NCI-H1048 (cell line): ENCODE measurements at places on chromosomes 7 and 10.

- no peak for DNase-seq
Measured at GRCh38 chr7:117323305-117323850, 520 bp upstream of the WNT2 start.

- DNase-seq, result no peak
Measured at GRCh38 chr7:17681965-17682364, 258.3 kb downstream of the SNX13 start.

DNA sequence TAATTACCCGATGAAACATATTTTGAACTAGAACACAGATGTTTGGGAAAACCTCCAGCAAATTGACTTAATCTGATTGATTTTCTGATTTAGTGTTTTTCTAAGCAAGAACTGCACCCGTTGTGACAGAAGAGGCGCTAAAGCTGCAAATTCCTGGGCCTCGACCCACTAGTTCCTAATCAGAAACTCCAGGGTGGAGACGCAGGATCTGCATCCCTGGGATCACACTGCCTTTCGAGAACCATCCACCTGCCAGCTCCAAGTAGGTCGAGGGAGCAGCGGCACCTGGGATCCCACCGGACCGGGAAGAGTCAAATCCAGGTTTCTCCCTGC is 136.8 kb upstream of the CDCA7L start:
- no peak for DNase-seq

GRCh38 chr7:139112741-139113250 is 3.3 kb upstream of the ZC3HAV1 start:
- DNase-seq, result no peak

DNA sequence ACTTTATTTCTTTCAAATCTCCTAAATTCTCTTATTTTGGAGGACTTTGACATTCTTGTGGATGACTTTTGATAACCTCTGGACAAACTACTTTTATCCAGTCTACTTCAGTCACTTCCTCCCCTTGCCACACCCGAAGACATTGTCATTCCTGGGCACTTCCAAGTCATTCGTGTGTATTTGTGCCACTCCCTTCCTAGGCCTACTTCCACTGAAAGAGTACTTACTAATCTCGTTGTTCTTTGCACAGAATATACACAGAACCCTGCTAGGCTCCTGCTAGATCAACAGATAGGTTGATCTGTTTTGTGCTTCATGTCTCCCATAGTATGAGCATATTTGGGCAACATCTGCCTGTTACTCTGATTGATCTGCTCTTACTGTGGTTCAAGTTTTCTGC is 355.4 kb downstream of the HGF start:
- DNase-seq, result no peak

GRCh38 chr10:77045085-77045484 is 592.5 kb downstream of the KCNMA1 start:
- no peak for DNase-seq

GRCh38 chr7:139860090-139860775 is 31.2 kb downstream of the TBXAS1 start:
- DNase-seq, result no peak

GRCh38 chr7:77532247-77532646 is 4.8 kb upstream of the PTPN12 start:
- DNase-seq, result no peak

GRCh38 chr7:46383605-46384004 is 462.5 kb upstream of the IGFBP3 start:
- no peak for DNase-seq

DNA sequence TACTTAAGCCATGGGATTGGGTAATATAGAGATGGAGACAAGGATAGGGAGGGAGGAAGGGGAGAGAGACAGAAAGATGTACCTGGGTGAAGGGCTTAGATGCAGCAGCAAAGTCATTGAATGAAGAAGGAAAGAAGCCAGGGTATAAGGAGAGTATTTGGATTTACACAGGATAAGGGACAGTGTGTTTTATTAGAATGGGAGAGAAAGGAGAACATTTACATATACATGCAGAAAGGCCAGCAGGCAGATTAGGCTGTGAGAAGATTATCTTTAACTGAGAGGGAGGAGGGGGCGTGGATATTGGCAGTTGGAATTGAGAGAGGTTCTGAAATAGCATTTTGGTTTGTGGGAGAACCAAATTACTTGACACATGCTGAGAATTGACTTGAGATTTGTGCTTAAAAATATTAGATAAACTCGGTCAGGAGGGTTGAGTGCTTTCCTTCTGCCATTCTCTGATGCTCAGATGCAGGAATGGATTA is 161.5 kb upstream of the ZNF804B start:
- no peak for DNase-seq

DNA sequence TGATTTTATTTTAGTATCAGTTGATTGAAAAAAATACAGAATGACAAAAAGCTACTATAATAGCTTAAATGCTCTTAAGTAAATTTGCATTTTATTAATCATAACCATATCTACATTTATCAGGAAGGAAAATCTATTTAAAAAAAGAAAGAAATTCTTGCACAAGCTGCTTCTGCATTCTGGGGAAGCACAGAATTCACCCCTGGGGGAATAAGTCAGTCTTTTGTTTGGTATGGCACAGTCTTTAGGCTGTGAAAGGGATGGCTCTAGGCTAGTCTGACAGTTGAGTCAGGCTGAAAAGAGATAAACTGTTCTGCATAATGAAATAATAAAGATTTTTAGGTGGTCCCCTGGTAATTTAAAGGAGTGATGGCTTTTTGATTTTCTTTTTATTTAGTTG is 37.9 kb downstream of the HTR7 start:
- no peak for DNase-seq

GRCh38 chr7:132569884-132570614 is 6.2 kb downstream of the PLXNA4 start:
- no peak for DNase-seq

DNA sequence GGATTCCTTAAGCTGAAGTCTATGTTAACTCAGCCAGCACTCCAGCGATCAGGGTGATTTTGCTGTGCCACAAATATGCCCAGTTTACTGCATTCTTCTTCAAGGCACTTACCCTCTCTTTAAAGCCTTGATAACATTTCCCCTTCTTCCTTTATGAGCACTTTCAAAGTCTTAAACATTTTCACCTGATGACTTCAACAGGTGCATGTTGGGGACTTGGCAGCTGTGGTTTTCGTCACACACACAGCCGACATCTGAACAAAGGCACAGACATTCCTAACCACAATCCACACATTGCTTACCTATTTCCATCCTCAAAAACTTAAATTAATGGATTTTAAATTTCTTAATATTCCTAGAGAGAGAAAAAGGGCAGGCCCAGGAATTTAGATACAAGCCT is 331.5 kb downstream of the CRPPA start:
- DNase-seq, result no peak

- DNase-seq, result no peak
Measured at GRCh38 chr7:116526897-116527296, 2.1 kb downstream of the CAV1 start.

DNA sequence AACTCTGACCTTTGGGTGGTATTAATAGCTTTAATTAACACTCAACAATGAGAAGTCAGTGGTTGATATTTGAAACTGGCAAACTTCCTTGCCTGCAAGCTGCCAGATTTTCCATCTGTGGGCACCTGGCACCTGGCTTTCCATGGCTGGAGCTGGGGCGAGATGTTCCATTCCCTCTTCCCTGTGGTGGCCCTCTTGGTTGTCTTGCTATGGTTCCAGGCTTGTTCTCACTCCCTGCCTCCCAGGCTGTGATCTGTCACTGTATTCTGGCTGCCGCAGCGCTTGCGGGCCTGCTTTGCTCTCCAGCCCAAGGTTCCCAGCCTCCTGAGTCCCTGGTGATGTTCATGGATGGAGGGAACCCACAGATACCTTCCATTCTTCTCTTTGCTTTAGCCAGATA is 201.0 kb downstream of the FRMD4A start:
- no peak for DNase-seq

DNA sequence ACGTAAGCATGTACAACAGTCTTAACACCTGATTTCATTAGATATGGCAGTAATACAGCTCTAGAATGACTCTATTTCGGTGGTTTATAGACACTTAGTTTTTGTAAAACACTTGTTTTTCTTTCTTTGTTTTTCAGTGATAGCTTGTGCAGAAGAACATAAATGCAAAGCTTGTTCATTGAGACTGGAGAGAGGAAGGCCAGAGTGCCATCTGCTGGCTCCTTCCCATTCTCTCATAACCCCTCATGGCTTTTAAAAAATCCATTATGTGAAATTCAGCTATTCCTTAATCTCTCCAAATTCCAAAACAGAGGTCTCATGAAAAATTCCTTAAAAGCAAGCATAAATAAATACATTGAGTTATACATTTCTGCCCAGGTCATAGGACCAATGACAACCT is 76.3 kb downstream of the CACNB2 start:
- DNase-seq, result no peak

- DNase-seq, result no peak
Measured at GRCh38 chr10:113562704-113563103, 9.9 kb downstream of the HABP2 start.

DNA sequence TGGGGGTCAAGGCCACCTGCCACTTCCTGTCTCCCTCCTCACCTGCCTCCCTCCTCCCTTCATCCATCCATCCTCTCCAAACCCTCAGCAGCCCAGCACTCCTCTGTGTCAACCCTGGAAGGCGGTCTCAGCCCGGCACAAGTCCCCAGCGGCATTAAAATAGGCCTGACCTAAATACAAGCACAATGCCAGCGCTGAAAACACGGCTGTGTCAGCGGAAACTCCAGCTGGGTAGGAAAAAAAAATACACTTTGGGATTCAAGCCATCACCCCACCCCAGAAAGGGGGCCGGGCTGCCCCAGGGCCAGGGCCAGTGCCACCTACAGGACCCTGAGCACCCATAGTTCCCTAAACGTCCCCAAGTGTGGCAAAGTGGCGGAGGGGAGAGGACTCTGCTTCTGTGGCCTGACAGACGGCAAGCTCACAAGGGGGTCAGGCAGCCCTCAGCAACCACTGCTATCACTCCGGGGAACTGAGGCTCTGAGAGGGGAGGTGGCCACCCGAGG is 22.7 kb upstream of the GTF2IRD1 start:
- DNase-seq, result no peak

DNA sequence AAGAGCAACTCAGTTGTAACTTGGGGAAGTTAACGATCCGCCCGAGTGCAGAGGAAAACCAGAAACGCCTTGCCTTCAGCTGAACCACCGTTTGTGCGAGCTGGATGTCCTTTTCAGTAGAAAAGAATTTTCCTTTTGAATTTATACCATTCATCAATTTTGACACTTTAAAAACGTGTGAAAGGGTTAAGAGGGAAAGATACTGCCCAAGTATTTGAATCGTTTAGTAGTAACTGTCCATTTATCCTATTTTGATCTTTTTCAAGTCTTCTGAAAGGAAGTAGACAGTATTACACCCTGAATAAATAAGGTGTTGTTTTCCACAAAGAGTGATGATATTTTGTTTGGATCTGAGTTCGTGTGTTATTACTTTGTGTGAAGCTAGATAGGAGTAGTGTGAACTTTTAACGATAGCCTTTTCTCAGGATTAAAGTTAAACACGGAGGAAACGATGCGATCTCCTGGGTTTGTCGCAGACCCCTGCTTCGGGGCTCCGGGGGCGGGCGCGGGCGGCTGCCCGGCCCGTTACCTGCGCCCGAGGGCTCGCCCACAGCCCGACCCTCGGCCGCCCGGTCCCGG is 830 bp upstream of the BMI1 start:
- no peak for DNase-seq

DNA sequence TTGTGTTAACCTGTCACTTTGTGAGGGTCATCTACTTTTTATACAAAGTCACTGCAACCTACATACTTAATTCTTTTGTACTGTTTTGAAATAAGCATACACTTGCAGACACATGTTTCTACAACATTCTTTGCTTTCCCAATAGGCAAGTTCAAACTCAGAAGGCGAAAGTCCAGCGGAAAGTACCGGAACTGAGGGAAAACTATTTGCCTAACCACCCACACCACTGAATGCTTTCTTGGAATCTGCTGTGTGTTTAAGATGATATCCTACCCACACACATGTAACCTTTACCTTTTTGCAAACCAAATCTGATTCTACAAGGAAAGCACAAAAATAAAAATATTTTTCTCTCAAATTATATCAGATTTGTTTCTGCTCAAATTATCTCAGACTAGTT is 139.4 kb upstream of the AGR3 start:
- no peak for DNase-seq

- no peak for DNase-seq
Measured at GRCh38 chr7:30169579-30169978, 34.8 kb downstream of the MTURN start.

GRCh38 chr7:157737151-157738065 is 400.6 kb downstream of the DNAJB6 start:
- no peak for DNase-seq

DNA sequence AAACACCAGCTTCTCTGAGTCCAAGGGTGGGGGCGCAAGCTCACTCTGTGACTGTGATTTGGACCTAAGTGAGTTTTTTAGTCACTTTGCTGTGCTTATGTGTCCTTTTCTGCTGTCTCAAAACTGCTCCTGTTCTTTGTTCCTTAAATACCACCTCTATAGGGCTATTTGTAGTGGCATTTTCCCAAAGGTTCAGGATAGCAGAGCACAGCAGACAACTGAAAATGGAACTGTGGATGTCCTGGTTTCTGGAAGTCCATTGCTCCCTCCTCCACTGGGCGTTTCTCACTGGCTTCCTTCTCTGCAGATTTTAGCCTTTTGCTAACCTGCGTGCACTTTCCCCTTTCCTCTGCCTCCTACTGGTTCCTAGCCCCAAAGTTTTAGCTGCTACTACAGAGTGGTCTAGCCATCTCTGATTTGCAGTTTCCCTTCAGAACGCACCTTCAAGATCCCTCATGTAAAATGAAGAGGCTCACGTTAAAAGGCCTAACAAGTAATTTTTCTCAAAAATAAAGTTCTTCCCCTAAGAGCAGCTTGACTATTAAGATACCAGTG is 25.6 kb downstream of the BLVRA start:
- no peak for DNase-seq

DNA sequence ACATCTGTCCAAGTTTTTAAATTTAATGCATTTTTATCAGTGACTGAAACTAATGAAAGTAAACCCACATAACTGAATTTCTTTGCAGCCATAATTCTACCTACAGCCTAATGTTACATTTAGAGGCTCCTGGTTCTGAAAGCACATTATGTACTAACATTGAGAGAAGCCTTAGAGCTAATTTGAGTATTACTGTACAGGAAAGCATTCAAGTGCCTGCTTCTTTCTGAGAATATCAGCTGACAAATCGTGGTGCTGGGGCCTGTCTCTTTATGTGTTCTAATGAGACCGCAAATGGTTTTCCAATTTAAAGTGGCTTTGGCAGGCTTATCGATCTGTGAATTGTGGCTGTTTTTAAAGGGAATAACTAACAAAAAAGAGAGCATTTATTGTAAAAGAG is 32.3 kb upstream of the DGKB start:
- no peak for DNase-seq

DNA sequence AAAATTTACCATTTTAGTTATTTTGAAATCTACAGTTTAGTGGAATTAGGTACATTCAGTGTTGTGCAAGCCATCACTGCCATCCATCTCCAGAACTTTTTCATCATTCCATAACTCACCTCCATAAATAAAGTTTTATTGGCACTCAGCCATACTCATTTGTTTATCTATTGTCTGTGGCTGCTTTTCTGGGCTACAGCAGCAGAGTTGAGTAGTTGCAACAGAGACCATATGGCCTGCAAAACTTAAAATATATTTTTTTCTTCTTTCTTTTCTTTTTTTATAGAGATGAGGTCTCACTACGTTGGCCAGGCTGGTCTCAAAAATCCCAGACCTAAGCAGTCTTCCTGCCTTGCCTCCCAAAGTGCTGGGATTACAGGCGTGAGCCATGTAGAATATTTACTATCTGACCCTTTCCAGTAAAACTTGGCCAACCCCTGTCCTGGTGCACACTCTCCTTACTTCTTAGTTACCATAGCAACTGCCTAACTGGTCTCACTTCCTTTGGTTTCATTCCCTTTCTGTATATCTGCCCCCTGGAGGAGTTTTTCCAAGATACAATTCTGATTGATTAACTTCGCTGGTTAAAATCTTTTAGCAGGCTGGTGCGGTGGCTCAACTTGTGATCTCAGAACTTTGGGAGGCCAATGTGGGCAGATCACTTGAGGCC is 133.2 kb downstream of the CUX1 start:
- no peak for DNase-seq
